ENCODE measurements at places on chromosomes 2 and 18.

- DNase-seq = no peak
These were observed 27.9 kb upstream of the ASNSD1 start for GRCh38 chr2:189633392-189633811.

GRCh38 chr2:45799679-45800381 lies 148.4 kb downstream of the PRKCE start:
- no peak for DNase-seq

- no peak for DNase-seq
These were observed at the start of gene OBSL1 for GRCh38 chr2:219571311-219572236. TSS of gene OBSL1 (minus strand) at chr2:219571539. CDS start at chr2:219571232, 307 bp downstream.

DNA sequence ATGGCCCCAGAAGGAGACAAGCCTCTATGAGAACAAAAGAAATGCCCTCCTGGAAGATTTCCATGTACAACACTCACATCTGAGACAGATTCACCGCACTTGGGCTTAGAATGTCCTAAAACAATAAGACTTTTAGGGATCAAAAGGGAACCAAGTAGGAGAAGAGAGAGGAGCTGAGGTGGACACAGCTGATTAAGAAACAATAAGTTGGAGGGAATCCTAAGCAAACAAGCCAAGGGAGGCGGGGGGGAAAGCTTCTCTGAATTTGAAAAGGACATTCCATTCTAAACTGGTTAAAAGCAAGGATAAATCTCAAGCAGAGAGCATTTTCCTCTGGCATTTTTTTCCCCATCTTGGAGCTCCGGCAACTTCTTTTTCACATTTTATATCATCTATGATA lies 9.9 kb downstream of the ACVR1 start:
- DNase-seq = no peak

DNA sequence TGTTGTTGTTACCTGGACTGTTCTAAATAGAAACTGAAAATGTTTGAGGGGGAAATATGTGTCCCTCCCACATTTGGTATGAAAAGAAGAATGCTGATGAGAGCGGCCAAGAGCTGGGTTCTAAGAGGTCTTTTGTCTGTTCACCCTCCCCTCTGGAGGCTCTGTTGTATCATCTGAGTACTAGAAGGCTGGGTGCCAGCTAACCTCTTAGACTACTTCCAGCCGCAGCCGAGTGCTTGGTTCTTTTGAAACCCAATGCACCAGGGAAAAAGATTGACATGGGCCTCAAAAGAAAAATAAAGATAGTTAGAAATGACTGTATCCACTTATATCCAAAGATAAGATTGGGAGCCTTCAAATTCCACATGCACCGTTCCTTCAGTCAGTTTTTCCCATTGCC lies 255.9 kb downstream of the TXNL1 start:
- DNase-seq = no peak

DNA sequence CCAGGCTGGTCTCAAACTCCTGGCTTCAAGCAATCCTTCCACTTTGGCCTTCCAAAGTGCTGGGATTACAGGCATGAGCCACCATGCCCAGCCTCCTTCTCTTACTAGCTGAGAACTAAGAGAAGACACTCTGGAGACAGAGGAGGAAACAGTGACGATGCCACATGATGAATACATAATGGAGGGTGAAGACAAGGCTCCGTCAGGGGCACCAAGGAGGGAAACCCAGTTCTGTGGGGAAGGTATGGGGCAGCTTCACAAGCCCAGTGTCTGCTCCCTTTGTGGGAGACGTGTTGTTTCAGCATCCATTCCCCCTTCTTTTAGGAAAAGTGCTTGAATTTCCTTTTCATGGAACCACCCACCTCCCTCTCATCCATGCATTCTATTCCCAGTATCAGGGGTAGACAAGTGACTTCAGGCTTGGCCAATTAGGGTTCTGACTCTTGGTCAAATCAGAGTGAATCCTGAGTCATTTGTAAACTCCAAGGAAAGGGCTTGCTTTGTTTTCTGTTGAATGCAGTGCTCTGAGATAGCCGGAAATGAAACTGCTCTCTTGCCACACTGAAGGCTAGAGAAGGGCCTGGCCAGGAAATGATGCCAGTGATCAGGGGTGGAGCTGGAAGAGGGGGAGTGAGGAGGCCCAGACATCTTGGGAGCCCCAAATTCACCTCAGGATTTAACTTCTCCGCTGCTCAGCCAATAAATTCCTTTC lies 23.7 kb downstream of the TMEM127 start:
- no peak for DNase-seq

DNA sequence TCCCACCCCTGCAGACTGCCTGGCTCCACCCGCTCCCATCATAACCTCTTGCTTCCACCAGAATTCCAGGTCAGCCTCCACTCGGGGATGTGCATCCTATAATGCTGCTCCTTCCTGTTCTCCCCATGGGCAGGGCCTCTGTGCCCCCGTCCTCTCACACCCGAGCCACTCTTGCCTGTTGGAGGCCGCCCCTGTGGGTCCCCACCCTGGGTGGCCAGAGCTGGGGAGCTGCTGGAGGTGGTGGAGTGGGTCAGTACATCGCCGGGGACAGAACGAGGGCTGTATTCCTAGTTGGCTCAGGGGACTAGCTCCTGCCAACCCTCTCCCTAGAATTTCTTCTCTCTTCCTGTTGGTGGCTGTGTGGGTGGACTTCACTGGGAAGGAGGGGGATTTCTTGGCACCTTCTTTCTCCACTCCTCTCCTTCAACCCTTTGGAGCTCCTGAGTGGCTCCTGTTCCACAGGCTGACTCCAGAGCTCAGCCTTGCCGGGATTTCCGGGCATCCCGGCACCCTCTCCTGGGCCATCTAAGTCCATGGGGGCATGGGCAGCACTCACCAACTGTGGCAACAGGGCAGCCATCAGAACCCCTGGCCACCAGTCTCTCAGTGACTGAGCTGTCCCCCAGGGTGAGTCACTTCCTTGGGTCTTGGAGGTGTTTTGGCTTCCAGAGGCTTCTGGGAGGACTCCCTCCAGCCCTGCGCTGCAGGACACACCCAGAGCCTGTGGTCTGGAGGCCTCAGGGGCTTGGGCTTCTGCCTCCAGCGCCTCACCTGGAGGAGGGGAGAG lies 88.2 kb upstream of the MCFD2 start:
- no peak for DNase-seq

GRCh38 chr2:19525313-19525712 lies 166.9 kb upstream of the OSR1 start:
- no peak for DNase-seq

DNA sequence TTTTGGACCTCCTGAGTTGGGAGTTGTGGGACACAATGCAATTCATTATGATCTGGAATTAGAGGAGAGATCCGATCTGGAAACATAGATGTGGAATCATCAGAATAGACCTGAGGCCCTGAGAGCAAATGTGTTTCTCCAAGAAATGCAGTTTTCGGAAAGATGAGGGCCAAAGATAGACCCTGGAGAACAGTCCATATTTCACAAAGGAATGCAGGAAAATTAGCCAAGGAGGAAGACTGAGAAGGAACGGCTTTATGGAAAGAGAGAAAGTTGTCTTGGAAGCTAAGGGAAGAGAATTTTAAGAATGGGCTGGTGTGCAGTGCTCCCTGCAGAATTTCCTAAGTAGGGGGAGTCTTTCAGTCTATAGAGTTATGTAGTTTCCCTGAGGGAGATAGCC lies 11.1 kb upstream of the ZNF532 start:
- DNase-seq = no peak

GRCh38 chr2:241018051-241018891 lies 19.9 kb downstream of the SNED1 start:
- DNase-seq = no peak

GRCh38 chr18:9996094-9996493 lies 82.3 kb downstream of the VAPA start:
- DNase-seq = no peak

- no peak for DNase-seq
These were observed 346.7 kb downstream of the RAD51AP2 start for GRCh38 chr2:17171446-17172049.

All from stimulated activated CD8-positive, alpha-beta memory T cell treated with anti-CD3 and anti-CD28 coated beads, Interleukin-15, amount 100 ng/mL, for 4 hours (primary cell).